ENCODE measurements at places on chromosomes 4 and X.

DNA sequence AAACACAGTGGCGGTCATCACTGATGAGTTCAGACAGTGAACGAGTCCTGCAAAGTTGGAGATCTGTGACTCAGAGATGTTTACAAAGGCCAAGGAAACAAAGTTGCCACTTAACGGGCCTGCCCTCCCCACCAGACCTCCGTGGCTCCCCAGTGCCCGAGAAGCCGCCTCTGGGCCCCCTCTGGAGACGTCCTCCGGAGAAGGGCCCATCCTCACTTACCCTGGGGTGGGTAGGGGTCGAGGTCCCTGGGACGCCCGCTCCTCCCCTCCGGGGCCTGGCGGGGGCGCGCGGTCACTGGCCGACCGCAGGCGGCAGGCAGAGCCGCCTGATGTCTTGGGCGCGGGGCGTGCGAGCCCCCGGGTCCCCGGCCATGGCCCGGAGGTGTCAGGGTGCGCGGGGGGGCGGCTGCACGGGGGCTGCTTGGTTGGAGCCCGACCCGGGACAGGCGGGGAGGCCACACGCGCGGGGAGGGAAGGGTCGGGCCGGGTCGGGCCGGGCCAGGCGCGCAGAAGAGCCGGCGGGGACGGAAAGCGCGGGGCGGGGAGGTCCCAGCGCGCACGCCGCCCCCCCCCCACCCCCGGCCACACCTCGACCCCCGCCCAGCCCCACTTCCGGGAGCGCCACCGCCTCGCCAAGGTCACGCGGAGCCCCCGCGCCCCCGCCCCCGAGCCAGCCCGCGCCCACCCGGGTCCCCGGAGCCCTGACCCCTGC lies 529 bp downstream of the DHRSX start:
- peak; percentile 28 for DNase-seq

GRCh38 chr4:79823148-79823763 lies 249.8 kb downstream of the ANTXR2 start:
- DNase-seq: no peak

- DNase-seq: no peak
These were observed 207.3 kb downstream of the HS6ST2 start for GRCh38 chrX:132751063-132751690.

GRCh38 chr4:138833974-138834373 lies 181.6 kb upstream of the NOCT start:
- no peak for DNase-seq

GRCh38 chrX:78831523-78831922 lies 84.0 kb downstream of the LPAR4 start:
- no peak for DNase-seq

- DNase-seq: no peak
These were observed 283.7 kb upstream of the GATB start for GRCh38 chr4:152044331-152045036.

- DNase-seq: no peak
These were observed 27.7 kb downstream of the ENPP6 start for GRCh38 chr4:184189966-184190365.

DNA sequence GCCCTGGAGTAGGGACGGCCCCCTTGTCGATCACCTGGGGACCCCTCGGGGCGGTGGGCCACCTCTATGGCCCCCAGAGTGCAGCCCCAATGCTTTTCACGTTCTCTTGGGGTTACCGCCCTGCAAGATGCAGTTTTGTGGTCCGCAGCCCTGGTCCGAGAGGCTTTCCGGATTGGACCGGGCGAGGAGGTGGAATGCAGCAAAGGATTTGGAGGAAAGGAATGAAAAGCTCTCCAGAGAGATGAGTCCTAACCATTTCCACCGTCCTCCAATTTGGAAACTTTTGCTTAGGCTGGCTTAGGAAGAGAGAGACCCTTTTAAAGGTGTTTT lies 601 bp downstream of the SLC25A43 start:
- no peak for DNase-seq

- no peak for DNase-seq
These were observed 51.5 kb upstream of the PRPS1 start for GRCh38 chrX:107576841-107577240.

DNA sequence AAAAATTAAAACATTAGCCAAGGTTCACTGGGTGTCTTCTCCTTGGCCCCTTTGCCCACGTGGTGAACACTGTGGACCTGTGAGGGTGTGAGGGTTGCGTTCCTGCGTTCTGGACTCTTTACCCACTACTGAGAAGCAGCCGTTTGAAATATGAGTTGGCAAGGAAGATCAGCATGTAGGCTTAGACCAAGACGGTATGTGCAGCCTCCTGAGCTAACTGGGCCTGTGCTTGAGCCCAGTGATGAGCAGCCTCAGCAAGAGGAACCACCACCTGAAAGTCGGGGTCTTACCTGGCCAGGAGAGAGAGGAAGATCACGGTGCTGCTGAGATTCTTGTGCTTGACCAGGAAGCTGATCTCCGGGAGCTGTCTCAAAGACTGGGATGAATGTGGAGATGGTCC lies 19.5 kb downstream of the RGS12 start:
- no peak for DNase-seq

DNA sequence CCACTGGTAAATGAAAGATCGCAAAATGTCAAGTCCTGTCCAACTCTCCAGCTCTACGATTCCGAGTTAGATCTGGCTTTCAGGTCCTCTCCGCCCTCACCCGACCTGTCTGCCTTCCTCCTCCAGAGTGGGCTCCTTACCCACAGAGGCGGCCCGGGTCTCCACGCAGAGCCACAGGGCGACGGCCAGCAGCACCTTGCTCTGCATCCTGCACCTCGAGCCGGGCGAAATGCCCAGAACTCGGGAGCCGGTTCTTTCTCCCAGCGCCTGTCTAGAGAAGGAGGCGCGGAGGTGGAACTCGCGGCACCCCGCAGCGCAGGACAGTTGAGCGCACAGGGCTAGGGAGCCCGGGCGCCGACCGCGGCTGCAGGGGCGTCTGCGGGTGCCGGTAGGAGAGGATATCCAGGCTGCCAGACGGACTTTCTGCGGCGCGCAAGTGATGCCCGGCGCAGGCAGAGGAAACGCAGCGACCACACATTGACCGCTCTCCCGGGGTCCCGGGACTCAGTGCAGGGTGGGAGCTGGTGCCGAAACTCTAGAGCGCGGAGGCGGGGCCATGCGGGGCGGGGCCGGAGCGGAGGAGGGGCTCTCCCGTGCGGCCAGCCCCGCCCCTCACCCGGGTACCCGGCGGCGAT lies at the start of gene KDR:
Gene KDR (minus strand): TSS at position 509 of the 635 bp plus-strand sequence. CDS start 302 bp downstream, at position 207.
- DNase-seq: no peak

GRCh38 chrX:33336783-33337182 lies 125.4 kb upstream of the DMD start:
- DNase-seq: no peak

GRCh38 chr4:4762300-4762699 lies 97.2 kb upstream of the MSX1 start:
- DNase-seq: no peak

GRCh38 chr4:25925486-25926201 lies 11.6 kb downstream of the SMIM20 start:
- DNase-seq: peak; percentile 20

DNA sequence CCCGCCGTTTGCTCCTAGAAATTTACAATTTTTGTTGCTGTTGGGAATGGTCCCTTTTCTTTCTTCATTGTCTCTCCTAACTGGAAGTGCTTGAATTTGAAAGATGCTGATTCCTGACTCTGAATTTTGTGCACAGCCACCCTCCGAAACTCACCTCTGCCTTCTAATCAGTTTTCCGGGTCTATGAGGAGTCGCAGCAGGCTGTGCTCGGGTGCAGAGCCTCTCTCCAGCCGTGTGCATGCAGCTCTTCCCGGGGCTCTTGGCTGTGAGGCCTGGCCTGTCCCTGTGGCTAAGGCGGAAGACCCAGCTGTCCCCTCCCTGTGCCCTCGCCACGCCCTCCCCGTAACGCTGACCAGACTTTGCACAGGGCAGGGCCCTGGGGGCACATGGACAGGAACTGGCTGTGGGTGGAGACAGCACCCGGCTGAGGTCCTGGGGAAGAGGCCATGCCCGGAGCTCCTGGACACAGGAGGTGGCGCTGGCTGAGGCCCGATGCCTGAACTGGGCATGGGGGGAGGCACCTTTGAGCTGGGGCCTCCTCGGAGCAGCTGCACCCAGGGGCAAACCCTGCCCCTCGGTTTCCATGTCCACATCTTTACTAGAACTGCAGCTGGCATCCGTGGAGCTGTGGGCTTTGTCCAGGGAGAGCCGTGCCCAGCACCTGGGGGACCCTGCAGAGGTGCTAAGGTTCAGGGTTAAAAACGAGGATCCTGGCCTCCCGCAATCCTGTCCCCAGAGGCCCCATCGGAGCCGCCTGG lies 32.6 kb upstream of the SPON2 start:
- no peak for DNase-seq

DNA sequence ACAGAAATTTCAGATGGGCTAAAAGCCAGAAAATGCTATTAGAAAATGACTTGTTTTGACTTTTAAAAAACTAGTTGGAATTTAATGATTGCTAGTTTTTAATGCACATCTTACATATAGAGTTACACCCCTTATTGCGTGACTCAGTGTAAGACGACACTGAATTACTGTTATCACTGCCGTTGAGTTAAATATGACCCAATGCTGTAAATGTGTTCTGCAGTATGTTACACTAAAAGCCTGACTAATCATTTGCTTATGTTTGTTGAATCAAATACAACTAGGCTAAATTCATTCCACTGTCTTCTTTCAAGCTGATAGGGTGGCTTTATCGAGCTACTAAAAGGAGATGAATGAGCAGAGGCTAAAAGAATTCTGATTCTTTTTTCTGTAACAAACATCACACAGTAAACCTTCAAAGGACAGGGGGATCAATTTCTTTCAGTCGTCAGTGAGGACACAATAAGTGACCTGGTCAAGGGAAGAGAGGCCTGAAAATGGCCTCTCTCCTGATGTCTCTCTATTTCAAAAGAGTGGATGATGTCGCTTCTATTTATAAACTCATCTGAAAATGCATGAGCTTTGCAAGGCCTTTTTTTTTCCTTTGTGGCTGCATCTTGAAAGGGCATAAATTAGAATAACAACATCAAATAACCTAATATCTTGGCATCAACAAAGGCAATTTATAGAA lies 142.2 kb upstream of the KCNIP4 start:
- DNase-seq: no peak

GRCh38 chr4:48033825-48034413 lies 17.3 kb downstream of the NIPAL1 start:
- DNase-seq: no peak

GRCh38 chr4:93731456-93731855 lies 97.1 kb upstream of the ATOH1 start:
- no peak for DNase-seq

DNA sequence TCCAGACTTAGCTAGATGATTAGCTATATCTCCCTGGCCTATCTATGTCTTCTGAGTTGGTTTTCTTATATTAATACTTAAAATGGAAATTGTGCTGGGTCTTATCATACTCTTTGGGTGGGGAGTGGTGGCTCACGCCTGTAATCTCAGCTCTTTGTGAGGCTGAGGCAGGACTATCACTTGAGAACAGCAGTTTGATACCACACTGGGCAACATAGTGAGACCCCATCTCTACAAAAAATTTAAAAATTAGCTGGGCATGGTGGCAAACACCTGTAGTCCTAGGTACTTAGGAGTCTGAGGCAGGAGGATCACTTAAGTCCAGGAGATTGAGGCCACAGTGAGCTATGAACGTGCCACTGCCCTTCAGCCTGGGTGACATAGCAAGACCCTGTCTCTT lies 30.4 kb downstream of the WDFY3 start:
- DNase-seq: no peak

DNA sequence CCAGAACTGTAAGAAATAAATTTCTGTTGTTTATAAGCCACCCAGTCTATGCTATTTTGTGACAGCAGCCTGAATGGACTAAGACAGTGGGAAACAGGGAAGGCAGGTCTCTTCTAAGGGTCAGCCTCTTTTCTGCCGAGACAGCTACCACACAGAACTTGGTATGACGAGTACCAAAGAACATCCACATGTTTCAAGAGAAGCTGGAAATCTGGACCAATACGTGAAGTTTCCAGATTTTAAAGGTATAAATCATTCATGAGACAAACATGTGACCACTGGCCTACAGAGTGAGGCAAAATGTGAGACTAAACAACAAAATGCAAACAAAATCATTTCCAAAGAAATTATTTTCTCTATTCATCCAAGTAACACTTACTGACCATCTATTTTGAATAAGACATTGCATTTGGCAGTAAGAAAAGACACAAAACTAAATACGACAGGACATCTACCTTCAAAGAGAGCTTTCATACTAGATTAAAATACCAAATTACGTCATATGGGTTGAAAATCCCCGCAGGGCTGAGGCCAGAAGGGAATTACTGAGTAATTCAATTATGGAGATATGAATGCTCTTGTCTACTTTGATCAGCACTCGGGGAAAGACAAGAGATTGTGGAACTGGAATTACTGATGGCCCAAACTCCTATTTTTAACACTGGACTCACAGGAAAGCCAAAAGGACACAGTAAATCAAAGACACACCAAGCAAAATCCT lies 7.2 kb downstream of the SCARB2 start:
- DNase-seq: no peak

DNA sequence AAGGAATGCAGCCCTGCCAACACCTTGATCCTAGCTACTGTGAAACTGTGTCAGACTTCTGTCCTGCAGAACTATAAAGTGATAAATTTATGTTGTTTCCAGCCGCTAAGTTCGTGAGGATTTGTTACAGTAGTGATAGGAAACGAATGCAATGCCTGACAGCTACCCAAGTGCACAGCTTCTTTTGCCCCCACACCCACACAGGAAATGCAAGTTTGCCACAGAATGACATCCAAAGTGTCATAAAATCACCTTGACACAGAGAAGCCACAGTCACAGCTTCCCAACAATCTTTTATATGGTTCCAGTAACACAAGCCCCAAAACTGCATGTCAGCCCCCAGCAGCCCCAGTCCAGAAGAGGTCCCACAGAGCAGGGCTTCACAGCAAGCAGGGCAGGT lies 216.9 kb upstream of the S100G start:
- no peak for DNase-seq

- DNase-seq: no peak
These were observed 128.7 kb upstream of the GIMD1 start for GRCh38 chr4:106497271-106497670.

GRCh38 chrX:23554304-23554703 lies 113.0 kb upstream of the PRDX4 start:
- DNase-seq: no peak

DNA sequence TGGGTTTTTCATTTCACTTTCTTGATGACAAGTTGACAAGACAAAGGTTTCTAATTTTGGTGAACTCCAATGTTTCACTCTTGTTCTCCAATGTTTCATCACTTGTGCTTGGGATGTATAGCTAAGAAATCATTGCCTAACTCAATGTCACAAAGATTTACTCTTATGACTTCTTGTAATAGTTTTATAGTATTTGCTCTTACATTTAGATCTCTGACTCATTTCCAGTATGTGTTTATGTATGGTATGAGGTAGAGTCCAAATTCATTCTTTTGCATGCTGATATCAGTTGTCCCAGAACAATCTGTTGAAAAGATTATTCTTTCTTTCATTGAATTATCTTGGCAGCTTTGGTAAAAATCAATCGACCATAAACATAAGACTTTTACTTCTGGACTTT lies 12.2 kb upstream of the NWD2 start:
- no peak for DNase-seq

GRCh38 chr4:90189946-90190345 lies 62.8 kb downstream of the CCSER1 start:
- DNase-seq: no peak

Data from GM18507 (cell line).